GM12865 (cell line): ENCODE measurements at places on chromosomes 1 and 21.

- no peak for DNase-seq
These were observed 157.6 kb upstream of the EDN2 start for GRCh38 chr1:41641941-41642527.

GRCh38 chr1:14522077-14522925 is 76.2 kb upstream of the KAZN start:
- DNase-seq, result no peak

DNA sequence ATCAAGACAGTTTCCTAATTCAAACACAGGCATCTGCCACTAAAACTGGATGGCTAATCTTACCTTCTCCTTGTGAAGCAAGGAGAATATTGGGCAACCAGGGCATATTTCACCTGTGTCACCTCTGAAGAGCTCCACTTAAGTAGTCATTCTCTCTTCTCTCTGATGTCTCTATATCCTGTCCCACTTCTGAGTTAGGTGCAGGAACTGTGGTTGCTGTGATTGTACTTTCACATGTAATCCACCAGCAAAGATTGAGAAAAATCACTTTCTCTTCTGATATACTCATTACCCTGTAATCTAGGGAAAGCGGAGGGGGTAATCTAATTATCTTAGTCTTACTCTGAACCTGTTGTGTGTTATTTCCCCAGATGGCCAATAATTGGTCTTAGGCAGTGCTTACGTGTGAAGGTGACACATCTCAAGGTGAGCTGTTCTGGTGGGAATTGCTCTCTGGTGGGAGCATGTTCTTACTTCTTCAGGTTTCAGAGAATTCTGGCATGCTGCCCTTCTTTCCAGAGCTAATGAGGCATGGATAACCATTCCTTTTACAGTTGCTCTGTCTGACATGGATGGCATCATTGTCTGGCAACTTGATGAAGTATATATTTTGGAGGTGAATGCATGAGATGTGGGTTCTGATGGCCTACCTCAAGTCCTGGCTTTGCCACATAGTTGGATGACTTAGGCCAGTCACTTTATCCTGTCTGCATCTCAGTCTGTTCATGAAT is 12.0 kb downstream of the XCL2 start:
- DNase-seq, result no peak

DNA sequence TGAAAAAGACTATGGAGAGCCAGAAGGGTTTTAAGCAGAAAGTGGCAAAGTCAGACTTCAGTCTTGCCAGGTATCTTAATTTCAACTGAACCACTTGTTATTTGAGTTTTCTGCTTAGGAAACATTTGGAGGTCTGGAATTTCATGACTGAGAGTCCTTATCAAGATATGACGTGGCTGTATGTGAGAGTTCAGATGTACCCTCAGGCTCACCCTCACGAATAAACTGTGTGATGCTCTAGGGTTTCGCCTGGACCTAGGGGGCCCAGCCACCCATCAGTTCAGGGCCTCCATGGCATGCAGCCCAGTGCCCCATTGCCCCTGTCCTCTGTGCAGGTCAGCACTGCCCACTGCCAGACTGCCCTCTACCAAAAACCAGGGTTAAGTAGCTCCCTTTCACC is 30.6 kb upstream of the TADA1 start:
- no peak for DNase-seq

GRCh38 chr1:10760566-10761502 is 35.6 kb downstream of the CASZ1 start:
- no peak for DNase-seq

GRCh38 chr1:205592443-205593003 is 39.3 kb downstream of the ELK4 start:
- DNase-seq, result no peak

DNA sequence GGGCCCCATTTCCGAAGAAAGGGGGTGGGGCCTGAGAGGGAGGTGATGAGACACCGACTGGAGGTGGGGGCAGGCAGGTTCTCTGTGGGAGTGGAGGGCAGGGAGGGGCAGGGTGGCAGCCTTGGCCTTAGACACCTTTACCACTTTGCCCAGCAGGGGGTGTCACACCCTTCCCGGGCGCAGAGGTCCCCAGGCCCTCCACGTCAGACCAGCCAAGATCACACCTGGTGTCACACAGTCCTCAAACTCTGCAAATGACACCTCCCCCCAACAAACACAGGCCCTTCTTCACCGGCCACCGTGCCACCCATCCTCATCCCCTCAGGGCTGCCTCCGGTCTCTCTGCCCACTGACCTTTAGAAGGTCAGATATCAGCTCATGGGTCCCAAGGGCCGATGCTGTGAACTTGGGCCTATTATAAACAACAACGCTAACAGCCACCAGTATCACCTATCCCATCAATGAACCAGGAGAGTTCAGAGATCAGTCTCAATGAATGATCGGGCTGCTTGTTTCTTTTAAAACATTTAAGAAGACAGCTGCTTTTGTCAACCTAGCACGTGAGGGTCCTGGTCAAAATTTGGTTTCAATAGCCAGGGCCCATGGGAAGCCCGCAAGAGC is 103.9 kb downstream of the CASZ1 start:
- DNase-seq, result peak; percentile 84

DNA sequence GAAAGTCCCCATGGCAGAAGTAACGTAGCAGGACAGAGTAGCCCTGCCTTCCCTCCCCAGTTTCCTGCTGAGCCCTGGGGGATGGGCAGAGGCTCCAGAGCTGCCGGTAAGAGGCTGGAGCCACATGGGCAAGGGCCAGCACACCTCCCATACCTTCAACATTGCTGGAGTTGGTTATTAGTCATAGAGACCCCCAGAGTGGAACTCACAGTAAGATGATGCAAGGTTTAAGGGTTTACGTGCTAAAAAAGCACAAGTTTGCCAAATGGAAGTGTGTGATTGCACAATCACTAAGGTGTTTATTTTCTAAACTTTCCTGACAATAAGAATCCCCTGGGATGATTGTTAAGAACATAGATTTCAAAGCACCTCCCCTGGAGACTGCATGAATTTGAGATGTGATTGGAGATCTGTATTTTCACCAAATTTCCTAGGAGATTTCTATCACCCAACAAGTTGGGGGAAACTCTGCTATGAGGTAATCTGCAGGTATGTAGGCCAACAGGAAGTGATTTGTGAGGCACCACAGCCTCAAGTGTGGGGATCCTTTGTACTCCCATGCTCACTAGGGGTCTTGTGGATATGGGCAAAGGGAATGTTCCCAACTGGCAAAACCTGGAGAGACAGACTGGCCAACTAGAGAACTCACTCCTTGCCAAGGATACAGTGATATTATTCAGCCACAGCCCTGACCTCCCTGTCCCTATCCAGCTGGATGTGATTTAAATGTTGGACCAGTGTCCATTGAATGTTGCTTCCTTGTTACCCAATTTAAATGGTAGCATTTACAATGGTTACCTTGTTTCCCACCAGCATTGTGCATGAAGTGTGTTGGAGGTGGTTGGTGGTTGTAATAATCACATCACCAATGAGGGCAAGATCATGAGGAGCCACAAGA is 37.1 kb upstream of the CSF1 start:
- no peak for DNase-seq

- no peak for DNase-seq
These were observed 6.9 kb upstream of the NOS1AP start for GRCh38 chr1:162062542-162063015.

- DNase-seq, result no peak
These were observed 5.8 kb upstream of the KCNJ15 start for GRCh38 chr21:38250991-38251418.

DNA sequence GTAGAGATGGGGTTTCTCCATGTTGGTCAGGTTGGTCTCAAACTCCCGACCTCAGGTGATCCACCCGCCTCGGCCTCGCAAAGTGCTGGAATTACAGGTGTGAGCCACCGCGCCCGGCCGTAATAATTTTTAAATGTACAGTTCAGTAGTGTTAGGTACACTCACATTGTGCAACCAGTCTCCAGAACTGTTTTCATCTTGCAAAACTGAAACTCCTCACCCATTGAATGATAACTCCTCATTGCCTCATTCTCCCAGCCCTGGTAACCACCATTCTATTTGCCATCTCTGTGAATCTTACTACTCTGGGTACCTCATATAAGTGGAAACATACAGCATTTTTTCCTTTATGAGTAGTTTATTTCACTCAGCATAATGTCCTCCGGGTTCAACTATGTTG is 3.4 kb downstream of the NLRP3 start:
- DNase-seq, result no peak
